Cerebellar nuclear complex (tissue), 1 donor: ENCODE measurements at places on chromosomes 1 and 21.

DNA sequence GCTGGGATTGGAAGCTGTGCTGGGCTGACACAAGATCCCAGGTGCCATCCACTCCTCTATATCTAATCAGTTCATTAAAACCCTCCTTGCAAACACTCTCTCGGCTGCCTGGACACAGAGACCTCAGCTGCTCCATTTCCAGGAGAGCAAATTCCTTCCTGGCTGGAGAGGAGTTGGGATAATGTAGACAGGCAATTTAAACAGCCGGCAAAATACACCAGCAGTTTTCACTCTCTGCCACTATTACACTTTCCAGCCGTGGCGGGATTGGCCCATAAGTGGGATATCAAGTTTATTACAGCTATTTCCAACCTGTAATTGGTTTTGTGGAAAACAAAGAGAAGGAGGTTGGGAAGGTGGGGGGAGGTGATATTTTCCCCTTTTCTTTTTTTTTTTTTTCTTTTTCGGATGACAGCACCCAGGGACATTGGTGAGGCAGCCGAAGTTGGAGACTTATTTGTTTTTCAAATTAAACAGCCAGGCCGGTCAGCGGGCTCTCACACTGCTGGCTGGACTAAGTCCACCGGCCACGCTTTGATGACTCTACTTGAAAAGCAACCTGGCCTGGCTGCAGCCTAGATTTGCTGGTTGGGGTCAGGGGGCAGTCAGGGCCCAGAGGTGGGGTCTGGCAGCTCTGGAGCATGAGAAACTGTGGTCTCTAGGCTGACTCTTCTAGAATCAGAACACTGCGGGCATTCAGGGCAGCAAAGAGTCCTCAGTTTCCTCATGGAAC lies 177.4 kb downstream of the IGSF21 start:
- no peak for DNase-seq

- no peak for DNase-seq
These were observed 19.7 kb downstream of the CYP4B1 start for GRCh38 chr1:46818591-46818990.

- DNase-seq: no peak
These were observed 57.4 kb downstream of the SLC66A1 start for GRCh38 chr1:19369396-19370090.

DNA sequence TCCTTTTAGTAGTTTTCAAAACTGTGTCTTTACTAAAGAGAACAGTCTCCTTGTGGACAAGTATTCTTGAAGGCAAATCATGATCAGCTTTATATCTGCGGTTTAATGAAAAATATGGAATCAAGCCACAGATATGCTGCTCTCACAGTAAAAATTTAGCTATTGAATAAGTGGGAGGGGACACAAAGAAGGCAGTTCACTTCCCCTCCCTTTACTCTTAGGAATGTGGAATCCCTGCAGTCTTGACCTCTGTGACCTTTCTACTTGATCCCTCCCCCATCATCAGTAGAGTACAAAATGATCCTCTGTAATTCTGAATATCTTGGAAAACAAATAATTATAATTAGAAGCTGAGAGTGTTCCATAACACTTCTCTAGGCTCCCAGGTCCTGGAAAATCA lies 136.7 kb upstream of the HOOK1 start:
- DNase-seq: no peak

- DNase-seq: no peak
These were observed 16.6 kb upstream of the DR1 start for GRCh38 chr1:93328809-93329760.

DNA sequence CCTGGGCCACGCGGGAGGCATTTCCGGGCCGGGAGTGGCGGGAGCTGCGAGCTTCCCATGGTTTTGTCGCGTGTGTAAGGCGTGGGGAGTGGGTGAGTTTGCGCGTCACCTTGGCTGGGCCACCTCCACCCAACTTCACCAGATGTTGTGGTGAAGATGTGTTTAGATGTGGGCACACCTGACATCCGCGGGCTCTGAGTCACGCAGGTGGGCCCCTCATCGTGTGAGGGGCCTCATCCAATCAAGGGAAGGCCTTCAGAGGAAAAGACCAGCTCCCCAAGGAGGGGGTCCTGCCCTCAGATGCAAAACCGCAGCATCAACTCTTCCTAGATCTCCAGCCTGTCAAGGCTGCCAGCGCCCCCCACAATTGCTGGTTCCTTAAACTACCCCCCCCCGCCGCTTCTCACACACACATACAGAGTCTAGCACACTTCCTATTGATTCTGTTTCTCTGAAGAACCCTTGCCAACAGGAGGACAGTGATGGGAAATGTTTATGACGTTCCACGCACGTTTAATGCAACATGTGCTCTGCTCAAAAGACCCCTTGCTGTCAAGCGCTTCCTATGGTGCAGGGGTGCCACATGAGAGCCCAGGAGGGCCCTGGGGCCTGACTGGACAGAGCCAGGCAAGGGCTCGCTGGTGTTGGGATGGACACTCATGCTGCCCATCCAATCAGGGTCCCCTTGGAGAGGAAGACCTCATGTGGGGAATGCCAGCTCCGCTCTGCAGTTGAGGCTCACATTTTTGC lies 11.9 kb downstream of the ACTRT2 start:
- no peak for DNase-seq

DNA sequence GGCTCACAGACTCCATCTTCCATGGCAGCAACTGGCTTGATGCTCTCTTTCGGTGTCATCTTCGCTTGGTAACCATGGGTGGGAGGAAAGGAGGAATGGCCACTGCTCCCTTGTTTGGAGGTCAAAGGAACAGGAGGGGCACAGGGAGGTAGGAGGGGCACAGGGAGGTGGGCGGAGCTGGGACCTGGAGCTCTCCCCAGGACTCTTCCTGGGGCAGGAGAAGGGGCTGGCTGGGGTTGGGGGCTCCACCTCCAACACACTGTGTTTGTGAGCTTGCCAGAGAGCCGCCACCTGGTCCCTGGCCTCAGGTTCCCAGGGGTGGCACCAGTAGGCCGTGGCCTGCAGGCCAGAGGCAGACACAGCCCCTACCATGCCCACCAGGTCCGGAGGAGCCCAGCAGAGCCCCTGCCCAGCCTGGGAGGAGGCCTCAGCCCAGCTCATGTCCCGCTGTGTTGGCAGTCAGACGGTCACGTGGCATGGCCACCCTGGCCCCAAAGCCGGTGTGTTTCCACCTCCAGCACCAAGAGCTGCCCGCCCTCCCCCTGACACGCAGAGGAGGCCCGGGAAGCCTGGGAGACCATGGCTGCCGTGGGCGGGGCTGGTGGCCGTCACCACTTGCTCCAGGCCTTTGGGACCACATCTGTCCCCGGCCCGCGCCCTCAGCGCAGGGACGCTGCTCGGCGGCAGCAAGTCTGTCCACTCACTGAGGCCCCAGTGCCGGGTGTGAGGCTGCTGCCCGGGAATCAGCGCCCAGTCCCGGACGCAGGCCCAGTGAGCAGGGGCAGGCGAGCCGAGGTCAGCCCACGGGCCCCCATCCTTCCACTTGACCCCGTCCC lies 73.9 kb downstream of the MORN1 start:
- no peak for DNase-seq

DNA sequence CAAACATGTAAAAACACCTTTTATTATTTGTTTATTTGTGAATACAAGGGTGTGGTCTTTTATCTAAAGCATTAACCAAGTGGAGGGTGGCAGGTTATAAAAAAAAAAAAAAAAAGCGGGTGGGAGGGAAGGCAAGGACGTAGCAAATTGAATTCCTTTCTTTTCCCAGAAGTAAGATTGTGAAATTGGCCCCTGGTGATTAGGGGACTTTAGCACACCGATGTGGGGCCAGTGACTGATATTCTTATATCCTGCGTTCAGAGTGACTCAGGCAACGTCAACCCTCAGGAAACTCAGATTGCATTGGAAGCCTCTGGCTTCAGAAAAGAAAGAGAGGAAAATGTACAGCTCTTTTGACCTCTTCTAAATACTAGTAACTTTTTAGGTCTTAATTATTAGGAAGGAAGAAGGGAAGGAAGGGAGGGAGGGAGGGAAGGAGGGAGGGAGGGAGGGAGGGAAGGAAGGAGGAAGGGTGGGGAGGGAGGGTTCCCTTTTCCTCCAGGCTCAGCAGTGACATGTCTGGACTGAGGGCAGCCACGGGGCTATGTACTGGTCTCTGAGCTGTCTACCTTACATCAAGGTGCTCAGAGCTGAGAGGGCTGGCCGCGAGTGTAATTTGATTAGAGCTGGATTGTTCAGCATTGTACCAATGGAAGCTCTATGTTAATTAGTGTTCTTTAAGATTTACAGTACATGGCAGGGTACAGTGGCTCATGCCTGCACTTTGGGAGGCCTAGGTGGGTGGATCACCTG lies 30.2 kb downstream of the EVA1C start:
- no peak for DNase-seq

- DNase-seq: no peak
These were observed 59.6 kb downstream of the ST3GAL3 start for GRCh38 chr1:43766818-43767525.

- DNase-seq: no peak
These were observed 51.6 kb downstream of the OBSCN start for GRCh38 chr1:228259368-228259894.

- no peak for DNase-seq
These were observed 282.4 kb downstream of the HLX start for GRCh38 chr1:221161571-221162041.

DNA sequence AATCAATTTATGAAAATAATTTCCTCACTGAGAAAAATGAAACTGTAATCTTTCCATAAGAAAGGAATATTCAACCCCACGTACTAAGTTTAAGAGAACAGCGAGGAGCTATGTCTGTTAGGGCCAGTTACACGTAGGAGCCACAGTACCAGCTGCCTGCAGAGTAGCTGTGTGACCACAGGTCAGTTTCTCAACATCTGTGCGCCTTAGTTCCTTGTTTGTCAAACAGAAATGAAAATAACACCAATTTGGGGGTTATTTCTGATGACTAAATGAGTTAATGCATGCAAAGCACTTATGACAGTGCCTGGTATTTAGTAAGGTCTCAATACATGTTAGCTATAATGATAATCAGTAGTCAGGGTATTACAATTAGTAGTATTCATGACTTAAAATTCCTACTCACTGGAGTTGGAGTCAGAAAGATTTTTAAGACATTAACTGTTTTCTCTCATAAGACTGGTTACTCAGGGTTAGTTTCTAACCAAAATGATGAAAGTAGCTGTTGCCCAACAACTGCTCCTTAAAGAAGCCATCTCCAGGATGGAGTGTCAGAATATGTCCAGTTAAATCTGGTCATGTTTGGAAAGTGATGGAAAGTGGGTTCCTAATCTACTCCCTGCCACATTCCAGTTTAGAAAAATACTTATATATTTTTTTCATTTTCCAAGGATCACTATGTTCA lies 85.8 kb upstream of the ZNF648 start:
- DNase-seq: no peak

GRCh38 chr1:220221670-220222069 lies 50.6 kb downstream of the RAB3GAP2 start:
- DNase-seq: no peak

DNA sequence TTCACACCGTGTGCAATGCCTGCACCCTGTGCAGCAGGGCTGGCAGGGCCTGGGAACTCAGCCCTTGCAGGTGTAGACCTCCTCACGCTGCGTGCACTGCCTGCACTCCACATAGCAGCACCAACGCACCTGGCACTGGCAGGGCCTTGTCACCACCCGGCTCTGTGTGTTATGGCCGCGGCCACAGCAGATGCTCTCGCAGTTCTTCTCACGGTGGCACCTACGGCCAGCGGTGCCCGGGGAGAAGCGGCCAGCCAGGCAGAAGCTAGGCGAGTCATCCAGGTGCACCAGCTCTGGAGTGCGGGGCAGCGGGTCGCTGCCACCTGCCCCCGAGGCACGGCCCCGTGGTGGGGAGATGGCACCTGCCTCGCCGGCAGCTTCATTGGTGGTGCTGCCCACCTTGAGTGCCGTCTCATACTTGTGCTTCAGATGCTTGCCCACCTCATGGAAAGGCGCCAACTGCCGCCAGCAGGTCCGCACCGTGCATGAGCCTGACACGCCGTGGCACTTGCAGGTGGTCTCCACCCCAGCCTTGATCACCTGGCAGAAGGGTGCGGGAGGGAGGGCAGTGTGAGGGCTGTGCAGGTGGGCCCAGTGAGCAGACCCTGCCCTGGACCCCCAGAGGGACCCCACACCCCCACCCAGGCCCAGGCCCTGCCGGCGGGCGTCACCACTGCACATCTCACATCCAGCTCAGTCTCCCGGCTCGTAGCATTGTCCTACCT lies 26.1 kb downstream of the WNT9A start:
- no peak for DNase-seq

DNA sequence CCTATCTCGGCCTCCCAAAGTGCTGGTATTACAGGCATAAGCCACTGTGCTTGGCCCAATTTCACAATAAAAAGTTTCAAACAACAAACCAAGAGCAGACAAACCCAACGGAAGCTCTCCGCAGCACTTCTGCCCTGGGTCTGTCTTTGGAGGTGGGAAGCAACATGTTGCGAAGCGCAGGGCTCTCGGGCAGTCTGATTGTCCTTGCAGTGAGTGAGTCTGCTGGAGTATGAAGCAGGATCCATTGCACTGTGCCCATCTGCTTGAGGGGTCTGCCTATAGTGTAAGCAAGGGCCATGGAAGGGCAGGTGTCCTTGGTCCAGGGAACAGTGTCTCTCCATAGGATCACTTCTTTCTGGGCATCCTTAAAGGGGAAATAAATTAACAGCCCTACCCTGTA lies 14.6 kb upstream of the PARP1 start:
- DNase-seq: no peak

GRCh38 chr1:164999146-164999545 lies 357.4 kb downstream of the LMX1A start:
- no peak for DNase-seq

GRCh38 chr1:34286511-34286910 lies 109.8 kb downstream of the C1orf94 start:
- DNase-seq: no peak

DNA sequence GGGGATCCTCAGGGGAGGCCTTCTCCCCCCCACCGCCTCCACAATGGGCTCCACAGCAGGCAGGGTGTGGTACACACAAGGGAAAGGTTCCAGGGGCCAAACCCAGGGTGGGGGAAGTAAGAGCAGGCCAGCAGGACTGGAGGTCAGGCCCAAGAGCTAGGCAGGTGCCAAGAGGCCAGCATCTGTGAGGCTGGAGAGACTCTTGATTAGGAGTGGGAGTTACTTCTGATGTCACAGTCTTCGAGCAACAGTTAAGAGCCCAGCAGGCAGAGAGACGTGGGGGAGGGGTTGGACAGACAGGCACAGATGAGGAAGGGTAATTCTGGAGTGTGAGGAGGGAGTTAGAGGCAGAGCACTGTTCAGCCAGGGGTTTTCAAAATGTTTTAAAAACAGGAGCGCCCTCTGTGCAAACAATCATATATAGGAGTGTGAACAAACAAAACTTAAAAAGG lies 55.8 kb downstream of the SLC9A1 start:
- no peak for DNase-seq

- no peak for DNase-seq
These were observed 138.5 kb upstream of the SYT6 start for GRCh38 chr1:114292194-114292593.

- no peak for DNase-seq
These were observed 117.6 kb downstream of the NME7 start for GRCh38 chr1:169250022-169250421.

- DNase-seq: no peak
These were observed 75.7 kb downstream of the UCHL5 start for GRCh38 chr1:192983349-192983980.

GRCh38 chr1:25645637-25646400 lies 29.2 kb downstream of the MAN1C1 start:
- no peak for DNase-seq
